ENCODE measurements at places on chromosomes 5 and 9.

GRCh38 chr9:98091735-98092612 lies 27.0 kb downstream of the TRIM14 start:
- no peak for DNase-seq

DNA sequence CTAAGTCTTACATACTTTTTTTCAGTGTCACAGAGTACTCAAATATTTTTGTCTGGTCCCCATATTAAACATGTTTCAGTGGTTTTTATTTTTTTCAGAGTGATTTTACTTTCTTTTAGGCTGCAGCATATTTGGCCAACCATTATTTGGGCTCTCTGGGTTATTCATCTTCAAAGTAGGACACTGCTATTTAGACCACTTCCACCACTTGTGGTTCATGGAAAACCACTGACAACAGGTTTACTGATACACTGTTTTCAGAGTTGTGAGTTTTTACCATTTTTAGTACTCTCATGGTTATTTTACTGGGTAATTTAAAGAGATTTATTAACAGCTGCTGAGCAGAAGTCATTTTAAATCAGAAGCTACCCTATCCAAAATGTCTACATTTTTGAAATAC lies 437.6 kb downstream of the KIAA0825 start:
- no peak for DNase-seq

GRCh38 chr5:175743676-175744210 lies 85.9 kb downstream of the HRH2 start:
- peak; percentile 18 for DNase-seq

DNA sequence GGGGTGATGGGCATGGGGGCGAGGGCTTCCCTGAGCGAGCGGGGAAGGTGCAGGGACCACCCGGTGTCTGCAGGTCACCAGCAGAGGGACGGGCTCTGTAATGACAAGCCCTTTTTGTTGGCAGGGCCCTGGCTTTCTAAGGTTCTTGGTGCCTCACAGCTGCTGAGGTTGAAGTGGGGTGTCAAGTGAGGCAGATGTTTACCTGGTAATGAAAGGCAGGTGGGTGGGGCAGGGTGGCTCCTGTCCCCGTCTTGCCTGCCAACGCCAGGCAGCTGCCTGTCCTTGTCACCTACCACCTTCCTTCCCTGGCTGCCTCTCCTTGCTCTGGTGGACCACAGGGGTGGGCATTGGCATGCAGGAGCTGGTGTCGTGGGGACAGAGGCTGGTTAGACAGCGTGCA lies 41.0 kb upstream of the SEMA4D start:
- no peak for DNase-seq
